ENCODE measurements at places on chromosomes 2 and 18.

DNA sequence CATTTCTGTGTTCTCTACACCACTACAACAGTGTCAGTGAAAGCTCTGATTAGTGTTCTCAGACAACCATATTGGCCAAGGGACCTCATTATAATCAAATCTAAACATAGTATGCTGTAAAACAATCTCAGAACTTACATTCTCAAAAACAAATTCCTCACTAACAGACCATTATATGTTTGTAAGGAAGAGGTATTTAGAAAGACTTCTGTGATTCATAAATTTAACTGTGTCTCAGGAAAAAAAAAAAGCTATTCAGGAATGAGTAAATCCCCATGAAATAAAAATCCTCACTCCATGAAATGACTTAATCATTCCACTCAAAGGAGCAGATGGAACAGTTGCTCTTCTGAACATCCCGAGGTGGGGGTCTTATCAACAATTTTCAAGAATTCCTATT, 413.0 kb downstream of the CDH2 start:
- no peak for DNase-seq

GRCh38 chr18:79522451-79523205, 126.9 kb downstream of the NFATC1 start:
- peak; percentile 63 for DNase-seq

DNA sequence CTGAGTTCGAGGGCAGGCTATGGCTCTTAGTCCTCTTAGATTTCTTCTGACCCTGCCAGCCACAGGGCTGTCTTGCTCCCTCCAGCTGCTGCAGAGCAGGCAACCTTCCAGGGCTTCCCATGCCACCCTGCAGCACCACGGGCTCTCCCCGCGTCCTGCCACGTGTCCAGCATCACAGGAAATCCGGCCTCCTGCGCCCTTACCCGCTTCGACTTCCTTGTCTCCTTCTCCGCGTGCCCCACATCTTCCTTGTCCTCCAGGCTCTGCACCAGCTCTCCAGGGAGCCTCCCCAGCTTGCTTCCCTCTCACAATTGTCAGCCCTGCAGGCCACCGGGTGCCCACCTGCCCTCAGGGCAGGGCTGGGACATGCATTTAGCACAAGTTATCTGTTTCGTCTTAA, 253.5 kb downstream of the DCDC2C start:
- DNase-seq: no peak

- no peak for DNase-seq
Observed at GRCh38 chr2:148538375-148538774, 106.2 kb upstream of the EPC2 start.

GRCh38 chr18:38940863-38941531, 1375.4 kb upstream of the CELF4 start:
- DNase-seq: peak; percentile 83

- no peak for DNase-seq
Observed at GRCh38 chr2:201608021-201608420, 35.3 kb downstream of the TMEM237 start.

GRCh38 chr2:228658998-228659397, 477.5 kb upstream of the SPHKAP start:
- DNase-seq: no peak

GRCh38 chr18:50297621-50298442, 10.3 kb upstream of the CXXC1 start:
- peak; percentile 51 for DNase-seq

DNA sequence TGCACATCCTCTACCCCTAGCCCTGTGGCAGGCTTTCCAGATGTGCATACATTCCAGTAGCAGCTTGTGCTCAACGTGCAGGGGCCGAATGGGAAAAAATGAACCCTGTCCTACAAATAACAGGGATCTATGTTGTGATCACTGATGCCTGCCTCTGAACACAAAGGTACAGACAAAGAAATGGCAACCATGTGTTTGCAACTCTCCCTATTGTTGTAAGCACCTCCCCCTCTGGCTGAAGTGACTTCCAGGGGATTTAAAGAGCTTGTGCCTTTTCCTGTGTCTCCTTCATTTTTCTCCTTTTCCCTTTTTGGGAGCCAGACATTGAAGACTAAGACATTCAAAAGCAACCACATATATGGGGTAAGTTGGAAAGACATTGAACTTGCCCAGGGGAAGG, 21.6 kb downstream of the ARHGAP25 start:
- no peak for DNase-seq

GRCh38 chr18:13216711-13217465, 1.7 kb upstream of the LDLRAD4 start:
- DNase-seq: peak; percentile 11

- DNase-seq: no peak
Observed at GRCh38 chr2:39738936-39739335, 40.1 kb downstream of the THUMPD2 start.

DNA sequence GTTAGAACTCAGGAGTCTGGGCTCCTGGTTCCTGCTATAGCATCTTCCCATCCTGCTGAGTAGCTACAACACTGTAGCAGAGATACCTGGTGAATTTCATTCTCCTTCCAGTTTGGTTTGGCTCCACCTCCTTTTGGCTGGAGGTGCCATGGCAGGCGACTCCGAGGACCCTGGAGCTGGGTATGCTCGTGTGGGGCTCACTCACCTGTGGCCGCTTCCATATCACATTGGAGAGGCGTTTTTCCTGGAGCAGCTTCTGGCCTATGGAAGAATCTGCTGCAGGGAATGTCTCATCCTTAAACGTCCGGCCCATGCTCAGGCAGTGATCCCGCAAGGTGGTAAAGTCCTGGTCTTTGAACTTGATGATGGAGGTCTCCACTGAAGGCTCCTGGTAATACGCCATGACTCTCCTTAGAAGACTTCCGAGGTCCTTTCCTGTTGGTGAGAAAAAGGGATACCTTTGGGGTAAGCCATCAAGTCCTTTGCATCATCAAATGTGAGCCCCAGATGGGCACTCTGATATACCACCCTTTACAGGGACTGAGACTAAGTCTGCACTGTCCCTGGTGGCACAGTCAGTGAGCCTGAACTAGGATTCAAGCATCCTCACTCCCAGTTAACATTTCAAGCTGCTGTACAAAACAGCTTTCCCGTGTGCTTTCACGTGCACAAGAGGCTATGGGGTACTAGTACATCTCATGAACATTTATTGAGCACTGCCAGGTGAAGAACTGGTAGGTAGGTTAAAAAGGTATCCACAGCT, 20.1 kb downstream of the CAPN13 start:
- peak; percentile 10 for DNase-seq

GRCh38 chr2:22893761-22894517, 491.0 kb upstream of the KLHL29 start:
- no peak for DNase-seq

DNA sequence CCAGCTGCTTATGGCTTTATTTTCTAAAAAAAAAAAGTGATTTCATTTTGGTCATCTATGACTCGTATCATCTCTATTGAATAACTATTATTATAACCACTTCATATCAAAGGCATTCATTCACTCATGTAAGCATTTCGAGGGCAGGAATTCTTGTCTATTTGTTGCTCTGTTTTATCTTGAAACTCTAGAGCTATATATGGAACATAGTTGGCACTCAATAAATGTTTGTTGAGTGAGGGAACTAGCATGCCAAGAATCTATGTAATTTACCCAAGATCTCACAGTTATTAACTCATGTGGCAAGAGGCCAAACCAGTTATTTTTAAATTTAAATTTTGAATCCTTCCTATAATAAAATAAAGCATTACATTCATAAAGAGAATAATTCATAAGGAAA, 470.1 kb downstream of the TMX3 start:
- no peak for DNase-seq

DNA sequence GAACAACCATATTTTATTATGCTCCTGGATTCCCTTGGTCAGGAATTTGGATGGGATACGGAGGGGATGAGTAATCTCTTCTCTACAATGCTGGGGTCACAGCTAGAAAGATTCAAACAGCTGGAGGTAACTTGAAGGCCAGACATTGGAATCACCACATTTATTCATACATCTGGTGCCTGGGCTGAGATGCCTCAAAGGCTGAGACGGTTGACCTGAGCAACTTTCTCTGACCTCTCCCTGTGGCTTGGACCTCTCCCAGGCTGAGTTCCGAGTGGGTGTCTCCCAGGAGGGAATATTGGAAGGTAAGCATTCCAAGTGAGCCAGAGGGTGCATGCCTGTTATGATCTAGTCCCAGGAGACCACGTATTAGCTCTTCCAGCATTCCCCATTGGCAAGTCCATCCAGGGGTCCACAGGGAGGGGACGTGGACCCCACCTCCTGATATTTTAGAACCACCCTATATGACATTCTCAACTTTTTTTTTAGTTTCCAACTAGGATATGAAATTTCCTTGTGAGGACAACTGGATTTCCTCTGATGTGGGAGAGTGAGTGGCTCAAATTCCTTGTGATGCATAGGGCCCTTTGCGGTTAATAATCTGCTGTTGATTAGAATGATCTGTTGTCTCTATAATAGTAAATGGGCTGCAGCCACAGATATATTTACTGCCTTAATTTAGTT, 101.8 kb downstream of the MRPS9 start:
- DNase-seq: no peak

DNA sequence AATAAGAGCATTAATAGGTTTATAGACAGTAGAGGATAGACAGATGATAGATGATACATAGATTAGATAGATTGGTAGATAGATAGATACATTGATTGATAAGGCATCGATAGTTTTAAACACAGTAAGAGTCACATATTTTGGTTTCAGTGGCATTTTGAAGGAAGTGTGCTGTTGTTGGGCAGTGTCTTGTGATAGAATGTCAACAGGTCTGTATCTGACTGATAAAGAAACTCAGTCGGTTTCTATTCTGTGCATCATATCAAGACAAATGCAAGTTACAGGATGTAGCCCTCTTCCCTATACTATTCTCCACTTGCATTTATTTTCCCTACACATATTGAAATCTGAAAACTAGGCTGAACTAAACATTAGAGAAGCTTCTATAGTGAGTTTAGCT, 1229.0 kb upstream of the ZEB2 start:
- no peak for DNase-seq

- no peak for DNase-seq
Observed at GRCh38 chr18:75269124-75269680, 58.6 kb downstream of the TSHZ1 start.

DNA sequence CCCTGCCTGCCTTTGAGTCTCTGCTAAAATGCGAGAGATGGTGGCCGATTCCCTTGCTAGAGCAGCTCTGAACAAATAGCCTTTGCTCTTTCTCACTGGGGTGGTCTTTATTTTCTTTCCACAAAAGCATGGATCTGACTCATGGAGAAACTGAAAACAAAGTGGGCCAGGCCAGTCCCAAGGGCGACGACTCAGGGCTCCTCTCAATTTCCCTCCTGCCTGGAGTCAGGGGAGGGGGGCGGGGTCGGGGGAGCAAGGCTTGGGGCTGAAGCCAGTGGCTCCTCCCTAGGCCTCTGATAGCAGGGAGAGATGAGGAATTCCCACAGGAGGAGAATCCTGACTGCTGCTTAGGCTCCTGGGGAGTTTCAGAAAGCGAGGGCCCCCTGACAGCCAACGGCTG, 17.1 kb upstream of the IL1R2 start:
- no peak for DNase-seq

DNA sequence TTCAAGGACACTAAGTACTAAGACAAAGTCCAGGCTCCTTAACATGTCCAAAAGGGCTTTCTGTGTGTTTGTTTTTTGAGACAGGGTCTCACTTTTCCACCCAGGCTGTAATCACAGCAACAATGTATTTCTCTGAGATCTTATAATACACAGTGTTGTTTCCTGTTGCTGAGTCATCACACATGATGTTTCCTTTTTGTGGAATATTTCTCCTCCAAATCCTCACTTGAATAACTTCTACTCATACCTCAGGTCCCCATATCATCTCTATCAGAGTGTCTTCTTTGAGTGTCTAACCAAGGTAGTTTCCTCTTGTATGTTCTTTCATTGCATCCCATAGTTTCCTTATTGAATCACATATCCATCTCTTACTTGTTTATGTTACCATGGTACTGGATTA, 632.0 kb upstream of the PIK3C3 start:
- no peak for DNase-seq

DNA sequence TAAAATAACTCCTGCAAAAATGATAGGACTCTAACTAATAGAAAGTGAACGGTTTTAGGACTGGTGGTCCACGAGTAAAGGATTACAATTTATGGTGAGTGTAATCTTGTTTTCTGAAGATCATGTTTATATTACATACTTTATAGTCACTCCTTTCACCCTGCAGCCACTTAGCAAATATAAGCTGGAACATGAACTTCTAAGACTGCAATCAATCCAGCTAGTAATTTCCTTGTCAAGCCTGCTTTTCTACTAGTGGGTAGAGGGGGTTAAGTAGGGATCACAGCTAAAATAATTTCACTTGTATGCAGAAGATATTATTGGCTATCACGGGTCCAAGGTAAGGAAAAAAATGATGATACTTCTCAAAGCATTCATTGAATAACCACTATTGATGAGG, 125.5 kb upstream of the NETO1 start:
- DNase-seq: no peak

DNA sequence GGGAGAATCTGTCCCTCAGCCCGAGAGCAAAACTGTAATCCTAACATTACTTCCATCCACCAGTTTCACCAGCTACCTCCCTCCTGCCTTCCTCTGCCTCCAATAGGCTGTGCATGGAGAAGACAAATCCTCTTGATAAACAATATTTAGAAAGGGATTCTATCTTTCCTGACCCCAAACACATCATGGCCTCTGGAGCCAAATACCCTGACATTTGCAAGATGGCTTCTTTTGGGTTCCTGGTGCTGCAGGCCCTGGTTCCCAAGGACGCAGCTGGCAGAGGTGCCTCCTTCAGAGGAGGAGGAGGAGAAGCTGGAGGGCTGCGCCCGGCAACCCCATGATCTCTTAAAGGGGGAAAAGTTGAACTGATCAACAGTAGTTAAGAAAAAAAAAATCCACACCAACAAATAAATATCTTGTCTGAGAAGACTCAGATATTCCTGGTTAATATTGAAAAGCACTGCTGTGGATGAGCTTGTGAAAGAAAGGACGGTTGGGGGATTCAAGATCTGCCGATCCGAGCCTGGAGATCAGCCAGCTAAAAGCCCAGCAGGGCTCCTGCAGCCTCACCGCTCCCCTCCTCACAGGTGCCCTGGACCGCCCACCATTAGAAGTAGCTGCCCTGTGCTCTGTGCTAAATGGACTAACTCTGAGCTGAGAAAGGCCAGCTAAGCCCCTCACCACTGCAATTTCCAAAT, 116.8 kb downstream of the MSH2 start:
- no peak for DNase-seq

DNA sequence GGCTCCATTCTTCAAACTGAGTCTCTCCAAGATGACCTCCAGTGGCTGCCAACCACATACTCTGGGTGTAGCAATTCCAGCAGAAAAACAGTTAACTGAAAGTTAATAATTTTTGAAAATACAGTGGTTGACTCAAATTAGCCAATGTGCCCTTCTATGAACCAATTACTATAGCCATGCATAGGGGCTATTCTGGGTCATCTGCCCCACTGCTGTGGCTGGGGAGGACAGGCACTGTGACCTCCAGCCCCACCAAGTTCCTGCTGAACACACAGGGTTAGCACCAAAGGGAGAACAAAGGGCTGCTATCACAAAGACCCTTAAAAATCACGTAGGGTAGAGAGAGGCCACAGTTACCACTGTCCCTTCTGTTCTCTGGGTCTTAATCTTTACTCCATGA, 123.0 kb downstream of the IRS1 start:
- DNase-seq: no peak

All from stimulated activated effector memory CD8-positive, alpha-beta T cell treated with anti-CD3 and anti-CD28 coated beads, Interleukin-12 subunit alpha, Interleukin-12 subunit beta, amount 100 ng/mL, for 72 hours (primary cell).